ENCODE measurements at places on chromosomes 2 and 18.
A peak's percentile ranks its signal among the peaks of the same experiment; 100 is the strongest.

DNA sequence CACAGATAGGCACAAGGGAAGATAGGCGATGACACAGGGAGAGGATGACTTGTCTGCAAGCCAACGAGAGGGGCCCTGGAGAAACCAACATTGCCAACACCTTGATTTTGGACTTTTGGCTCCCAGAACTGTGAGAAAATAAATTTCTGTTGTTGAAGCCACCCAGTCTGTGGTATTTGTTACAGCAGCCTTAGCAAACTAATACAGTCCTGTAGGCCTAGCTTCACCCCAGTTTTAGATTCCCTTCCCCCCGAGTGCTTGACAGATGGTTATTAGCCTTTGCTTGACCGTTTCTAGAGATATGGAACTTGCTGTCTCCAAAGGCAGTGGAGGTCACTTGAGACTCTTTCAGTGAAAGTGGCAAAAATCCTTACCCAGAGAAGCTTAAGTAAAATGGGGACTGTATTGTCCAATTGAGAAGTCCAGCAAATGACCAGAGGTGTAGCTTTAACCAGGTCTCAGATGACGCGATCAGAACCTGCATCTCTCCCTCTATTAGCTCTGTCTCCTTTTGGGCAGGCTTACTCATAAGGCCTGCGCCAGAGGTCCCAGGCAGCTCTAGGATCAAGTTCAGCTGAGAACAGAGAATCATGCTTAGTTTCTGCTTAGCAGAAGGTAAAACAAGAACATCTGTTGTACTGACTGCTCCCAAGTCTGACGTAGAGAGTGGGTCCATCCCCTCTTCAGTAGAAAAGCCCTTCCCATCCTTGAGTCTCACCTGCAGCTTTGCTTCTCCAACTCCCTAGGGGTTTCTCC, 50.4 kb downstream of the MFSD6 start:
- DNase-seq = no peak

GRCh38 chr18:35635170-35635569, 53.6 kb downstream of the GALNT1 start:
- DNase-seq = no peak

DNA sequence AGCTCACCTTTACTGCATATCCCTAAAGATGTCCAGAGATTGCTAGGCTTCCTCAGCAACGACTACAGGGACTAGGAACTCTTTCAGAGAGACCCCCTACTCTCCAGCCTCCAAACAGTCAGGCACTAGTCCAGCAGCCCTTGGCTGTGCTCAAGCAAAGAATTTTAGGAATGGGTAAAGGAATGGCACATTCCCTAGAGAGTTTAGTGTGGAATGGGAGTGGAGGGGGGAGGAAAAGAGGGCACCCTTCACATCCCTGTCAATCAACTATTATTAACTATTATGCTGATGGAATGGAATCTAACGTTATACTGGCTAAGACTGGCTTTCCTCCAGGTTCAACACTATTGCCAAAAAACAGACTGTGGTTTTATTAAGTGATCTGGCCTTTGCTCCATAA, 64.8 kb downstream of the IKZF2 start:
- no peak for DNase-seq

DNA sequence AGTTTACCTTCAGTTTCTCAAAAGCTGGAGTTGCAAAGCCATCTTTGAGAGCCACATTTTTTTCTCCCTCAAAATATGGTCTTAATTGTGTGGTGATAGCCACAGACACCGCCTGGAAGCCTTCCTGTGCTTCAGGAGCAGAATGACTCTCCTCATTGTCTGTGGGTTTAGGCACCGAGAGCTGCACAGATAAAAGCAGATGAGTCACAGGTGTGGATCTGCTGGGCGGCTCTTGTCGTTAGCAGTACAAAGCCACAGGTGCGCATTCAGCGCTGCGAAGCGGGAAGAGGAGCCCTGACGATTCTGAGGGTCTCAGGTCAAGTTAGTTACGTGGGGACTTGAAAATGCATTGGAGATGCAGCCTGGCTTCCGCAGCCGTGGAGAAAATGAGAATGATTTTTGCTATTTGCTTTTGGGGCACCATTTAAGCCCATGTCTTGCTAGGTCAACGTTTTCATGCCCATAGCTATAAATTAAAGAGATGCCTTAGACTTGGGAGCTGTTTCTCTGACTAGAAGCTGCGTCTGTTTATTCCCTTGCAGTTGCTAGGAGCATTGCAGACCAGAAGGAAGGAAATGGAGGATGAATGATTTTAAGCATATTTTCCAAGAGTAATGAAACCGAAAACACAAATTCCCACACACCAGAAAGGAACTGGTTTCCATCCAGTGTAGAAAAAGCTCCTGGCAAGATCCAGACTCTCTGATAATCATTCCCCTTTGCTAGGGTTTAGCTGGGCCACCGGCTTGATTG, 51.5 kb downstream of the KLHL29 start:
- no peak for DNase-seq

DNA sequence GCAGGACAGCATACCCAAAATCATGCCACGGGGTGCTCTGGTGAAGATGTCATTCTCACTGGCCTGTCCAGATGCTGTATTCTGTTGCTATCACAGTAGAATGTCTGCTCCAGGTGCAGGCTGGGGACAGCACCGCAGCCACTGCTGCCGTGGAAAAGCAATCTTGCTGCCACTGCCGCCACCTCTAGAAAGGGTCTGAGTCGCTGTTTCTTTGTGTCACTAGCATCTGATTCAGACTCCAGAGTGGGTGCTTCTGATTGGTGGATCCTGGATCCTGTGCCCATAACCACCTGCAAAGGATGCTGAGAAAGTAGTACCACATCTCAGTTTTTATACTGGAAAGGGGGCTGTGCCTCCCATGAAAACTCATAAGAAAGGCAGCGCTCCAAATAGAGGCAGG, 45.3 kb upstream of the CTLA4 start:
- DNase-seq = no peak

DNA sequence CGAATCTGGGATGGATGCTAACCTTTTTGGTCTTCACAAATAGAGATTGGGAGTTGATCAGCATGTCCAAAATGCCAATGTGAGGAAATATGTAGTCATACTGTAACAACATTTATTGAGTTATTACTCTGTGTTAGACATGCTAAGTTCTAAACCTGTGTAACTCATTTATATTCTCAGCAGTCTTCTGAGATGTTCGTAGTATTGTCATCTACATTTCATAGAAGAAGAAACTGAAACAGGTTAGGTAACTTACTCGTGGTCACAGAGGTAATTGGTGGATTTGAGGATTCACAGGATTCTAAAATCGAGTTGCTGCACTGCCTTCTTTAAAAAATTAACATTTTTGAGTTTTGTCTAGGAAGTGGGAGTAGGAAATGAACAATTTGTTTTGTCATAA, 162.1 kb downstream of the UBE2E3 start:
- no peak for DNase-seq

- no peak for DNase-seq
These were observed 33.0 kb upstream of the ARL5A start for GRCh38 chr2:151861174-151861573.

DNA sequence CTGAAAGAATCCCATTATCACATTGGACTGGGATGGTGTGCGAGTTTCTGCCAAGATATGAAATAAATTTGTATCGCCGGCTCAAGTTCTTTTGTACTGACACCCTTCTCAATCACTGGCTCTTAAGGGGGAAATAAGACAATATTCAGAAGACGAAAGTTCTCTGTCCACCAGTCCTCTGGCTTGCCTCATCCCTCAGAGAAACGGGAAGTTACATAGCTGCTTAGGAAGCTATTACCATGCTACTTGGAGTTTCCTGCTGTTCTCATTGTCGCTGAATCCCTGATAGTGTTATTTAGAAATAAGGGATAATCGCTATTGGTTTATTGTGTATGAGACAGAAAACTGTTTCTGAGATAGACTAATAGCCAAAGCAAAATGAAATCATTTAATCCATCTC, 205.0 kb upstream of the ZNF521 start:
- DNase-seq = no peak

DNA sequence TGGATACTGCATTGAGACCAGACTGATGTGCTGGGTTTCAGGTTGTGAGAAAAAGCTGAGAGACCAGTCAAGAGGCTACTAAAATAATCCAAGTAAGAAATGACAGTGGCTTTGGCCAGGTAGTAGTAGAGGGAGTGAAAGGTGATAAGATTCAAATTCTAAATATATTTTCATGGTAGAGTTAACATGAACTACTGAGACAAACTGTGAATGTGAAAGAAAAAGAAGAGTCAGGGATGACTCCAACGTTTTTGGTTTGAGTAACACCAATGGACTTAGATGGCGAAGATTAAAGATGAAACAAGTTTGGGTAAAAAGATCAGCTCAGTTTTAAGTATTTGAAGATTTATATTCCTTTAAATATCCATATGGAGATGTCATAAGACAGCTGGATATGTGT, 209.4 kb downstream of the ZEB2 start:
- DNase-seq = no peak

- DNase-seq = no peak
These were observed 50.0 kb downstream of the LPIN1 start for GRCh38 chr2:11796190-11797171.

DNA sequence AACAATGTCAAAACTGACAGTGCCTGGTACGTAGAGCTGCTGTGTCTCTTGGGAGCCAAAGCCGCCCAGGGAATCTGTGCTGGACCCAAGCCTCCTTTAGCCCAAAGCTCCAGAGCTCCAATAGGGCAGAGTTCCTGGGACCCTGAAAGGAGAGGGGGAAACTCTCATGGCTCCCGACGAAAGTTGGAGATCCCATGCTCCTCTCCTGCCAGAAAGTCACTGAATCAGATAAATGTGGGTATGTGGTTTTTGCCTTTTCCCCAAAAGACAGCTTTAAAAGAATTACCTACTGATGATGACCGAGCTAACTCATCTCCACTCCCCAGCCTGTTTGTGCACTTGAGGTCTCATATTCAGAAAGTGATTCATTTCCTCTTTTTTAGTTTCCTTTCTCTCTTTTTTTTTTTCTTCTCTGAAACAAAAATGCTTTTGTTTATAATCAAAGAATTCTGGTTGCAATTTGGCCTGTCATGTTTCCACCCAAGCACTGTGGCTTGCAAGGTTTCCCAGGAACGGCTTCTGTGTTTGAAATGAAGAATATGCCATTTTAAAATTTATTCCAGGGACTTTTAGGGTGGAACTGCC, 14.1 kb upstream of the PMAIP1 start:
- no peak for DNase-seq

DNA sequence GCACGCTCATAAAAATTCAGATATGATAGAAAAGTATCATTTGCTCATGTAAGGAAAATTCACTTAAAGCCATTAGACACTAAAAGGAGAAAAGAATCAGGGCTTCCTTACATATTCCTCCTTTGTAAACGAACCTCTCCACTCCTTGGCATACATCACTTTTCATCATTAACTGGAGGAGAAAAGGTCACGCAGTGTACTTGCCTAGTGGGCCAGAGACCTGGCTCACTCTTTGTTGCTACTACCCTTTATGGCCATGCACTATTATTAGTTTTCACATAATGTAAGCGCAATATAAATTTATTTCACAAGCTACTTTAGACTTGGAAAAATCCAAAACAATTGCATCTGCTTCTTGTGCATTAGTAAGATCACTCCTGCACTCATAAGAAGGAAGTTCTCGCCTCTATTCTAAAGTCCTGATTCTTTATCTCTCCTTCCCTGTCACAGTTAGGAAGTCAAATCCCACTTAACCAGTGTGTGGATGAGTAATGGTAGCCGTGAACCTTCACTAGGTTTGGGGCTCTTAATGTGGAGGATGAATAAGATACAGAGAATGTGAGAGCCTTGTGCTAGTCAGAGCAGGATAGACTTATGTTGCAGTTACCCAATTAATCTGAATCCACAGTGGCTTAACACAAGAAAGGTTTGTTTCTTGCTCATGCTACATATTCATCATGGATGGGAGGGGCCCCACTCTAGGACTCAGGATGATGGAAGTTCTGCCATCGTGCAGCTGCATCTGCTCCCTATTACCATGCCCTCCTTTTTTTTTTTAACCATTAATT, 115.0 kb upstream of the GLS start:
- DNase-seq = no peak

- peak; percentile 34 for DNase-seq
These were observed at the start of gene ICOS for GRCh38 chr2:203936535-203936934. ICOS (plus strand) TSS chr2:203936763; CDS start chr2:203936815, 52 bp downstream.

All from T follicular helper cell (primary cell).